NCI-H1105 (cell line): ENCODE measurements at places on chromosomes 5 and 9.

GRCh38 chr5:57887851-57888621 is 405.4 kb upstream of the ACTBL2 start:
- DNase-seq = no peak

DNA sequence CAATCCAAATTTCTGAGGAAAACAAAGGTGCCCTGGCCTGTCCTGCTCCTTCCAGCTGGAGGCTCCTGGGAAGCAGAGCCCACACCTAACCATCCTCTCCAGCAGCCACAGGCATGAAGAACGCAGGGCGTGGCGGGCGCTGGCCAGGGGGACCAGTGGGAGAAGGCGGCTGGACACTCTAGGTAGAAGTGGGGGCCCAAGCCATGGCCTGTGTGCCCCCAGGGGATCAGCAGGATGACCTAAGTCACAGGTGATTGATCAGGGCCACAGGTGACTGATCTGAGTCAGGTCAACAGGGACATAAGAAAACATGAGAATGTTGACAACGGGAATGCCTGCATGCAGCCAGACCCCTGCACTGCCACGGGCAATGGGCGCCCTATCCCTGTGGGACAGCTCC is 3.4 kb downstream of the QSOX2 start:
- DNase-seq = no peak

GRCh38 chr5:67299231-67299735 is 102.7 kb upstream of the CD180 start:
- no peak for DNase-seq

GRCh38 chr9:18935541-18935940 is 97.5 kb downstream of the SAXO1 start:
- DNase-seq = no peak

GRCh38 chr9:120926397-120926928 is at the start of gene TRAF1:
TSS of gene TRAF1 (minus strand) at chr9:120926796. CDS start at chr9:120926075, 721 bp downstream.
- DNase-seq = no peak

DNA sequence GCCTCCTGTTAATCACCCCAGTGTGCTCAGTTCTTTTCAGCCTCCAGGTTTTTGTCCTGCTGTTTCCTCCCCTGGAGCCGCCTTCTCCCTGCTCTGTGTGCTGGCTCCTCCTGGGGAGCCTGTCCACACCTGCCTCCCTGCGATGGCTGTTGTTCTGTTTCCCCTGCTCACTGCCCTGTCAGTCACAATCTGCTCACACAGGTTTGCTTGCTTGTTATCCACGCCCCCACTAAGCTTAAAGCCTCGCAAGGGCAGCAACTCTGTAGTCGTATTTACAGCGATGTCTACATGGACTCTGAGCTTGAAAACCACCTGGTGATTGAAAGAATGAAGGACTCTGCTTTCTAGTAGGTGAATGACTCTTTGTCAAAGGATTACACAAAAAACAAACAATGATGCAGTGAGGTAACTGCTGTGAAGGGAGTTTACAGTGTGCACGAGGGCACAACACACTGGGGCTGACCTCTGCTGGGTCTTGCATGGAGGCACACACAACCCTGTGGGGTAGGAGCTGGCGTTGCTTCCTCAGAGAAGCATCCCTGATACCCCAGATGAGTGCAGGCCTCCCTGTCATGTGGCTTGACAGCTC is 39.6 kb upstream of the TEX48 start:
- DNase-seq = no peak

GRCh38 chr5:107917983-107918382 is 247.2 kb upstream of the EFNA5 start:
- no peak for DNase-seq

DNA sequence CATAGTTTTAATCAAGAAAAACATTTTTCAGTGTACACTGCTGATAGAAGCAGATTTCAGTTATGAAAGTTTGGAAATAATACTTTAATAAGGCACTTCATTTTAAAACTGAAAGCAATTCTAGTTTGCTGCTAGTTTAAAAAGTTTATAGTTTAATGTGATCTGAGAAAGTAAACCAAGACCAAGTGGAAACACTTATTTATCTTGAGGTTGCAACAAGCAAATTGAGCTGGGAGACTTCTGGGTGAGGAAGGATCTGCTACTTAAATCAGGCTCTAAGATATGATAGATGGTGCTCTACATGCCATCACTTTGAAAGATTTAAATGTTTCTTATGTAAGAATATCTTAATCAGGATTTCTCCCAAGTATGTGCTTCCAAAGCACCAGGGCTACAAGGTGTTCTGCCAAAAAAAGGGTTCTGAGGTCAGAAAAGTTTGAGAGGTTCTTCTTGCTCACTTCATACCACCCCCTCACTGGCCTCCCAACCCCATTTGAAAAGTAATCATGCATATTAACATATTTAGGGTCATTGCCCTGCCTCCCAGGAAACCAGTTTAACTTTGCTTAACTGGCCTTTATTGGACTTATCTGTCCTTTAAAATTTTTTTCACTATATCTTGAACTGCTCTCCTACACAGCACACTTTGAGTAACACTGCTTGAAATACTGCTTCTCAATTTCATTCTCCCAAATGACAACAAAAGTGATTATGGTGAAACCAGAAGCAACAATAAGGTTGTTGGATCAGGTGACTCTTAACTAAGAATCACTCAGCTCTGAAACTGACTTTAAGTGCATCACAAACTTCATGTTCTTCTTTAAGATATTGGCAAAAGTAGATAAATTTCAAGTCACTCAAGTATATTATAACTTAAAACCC is 15.5 kb downstream of the SLC44A1 start:
- no peak for DNase-seq

DNA sequence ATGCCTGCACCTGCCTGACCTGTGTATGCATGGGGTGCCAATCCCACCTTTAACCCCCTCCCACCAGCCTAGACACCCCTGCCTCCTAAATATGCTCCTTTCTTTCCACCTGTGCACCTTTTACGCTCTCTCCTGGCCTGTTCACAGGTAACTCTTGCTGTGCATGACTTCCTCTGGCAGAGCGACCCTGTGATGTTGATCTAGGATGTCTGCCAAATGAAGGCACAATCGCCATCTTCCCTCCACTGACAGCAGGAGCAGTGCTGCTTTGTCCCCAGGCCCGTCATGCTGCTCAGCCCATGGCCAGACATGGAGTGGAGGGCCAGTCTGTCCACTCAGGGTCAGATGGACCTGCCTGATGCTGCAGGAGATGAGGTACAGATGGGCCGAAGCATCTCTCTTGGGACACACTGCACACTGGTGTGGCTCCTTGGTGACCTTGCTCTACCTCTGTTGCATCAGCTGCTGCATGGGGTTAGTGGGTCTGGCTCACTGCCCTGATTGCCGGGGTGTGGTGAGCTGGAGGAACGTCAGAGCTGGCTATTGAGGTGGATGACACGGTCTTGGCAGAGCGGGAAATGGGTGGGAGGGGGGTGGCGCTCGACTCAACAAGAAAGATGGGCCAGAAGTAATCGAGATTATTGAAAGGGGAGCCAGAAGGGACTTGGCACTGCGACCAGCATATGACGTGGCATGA is 101.7 kb upstream of the PITX1 start:
- DNase-seq = peak; percentile 37

GRCh38 chr5:124867137-124867704 is 120.8 kb upstream of the ZNF608 start:
- no peak for DNase-seq

- DNase-seq = no peak
These were observed 3.2 kb upstream of the RNU6ATAC start for GRCh38 chr9:134167530-134167931.

DNA sequence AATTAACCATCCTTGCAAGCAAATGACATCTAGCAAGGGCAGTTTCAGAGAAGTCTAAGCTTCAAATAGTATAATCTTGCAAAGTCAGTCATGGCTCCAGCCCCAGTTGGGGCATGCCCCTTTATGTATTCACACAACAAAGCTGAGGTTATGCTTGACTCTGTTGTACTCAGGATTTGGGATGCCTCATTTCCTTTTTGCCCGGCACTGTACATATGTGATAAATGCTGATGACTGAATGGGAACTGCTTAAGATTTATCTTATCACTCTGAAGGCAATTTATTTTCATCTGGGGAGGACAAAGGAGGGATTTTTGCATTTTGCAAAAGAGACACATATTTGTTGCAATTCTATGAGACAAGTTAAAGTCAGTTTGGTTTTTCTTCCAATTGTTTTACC is 219.2 kb downstream of the TRPM3 start:
- DNase-seq = no peak

GRCh38 chr9:131951905-131952304 is 127.8 kb downstream of the MED27 start:
- no peak for DNase-seq

DNA sequence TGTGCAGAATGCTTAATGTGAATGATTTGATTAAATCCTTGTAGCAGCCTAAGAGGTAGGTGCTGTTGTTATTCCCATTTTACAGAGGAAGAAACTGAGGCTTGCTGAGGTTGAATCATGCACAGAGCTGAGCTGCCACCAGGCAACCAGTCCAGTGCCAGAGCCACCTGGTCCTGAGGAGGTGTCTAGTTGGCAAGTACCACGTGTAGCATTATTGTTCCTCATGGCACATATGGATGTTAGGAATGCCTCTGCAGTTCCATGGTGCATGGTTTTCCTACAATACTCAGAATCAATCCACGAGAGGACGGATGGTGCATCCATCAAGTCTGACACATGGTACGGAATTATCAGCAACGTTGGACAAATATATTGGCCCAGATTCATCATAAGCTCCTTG is 8.9 kb downstream of the UBE2QL1 start:
- DNase-seq = no peak

- no peak for DNase-seq
These were observed 283.8 kb upstream of the TMEM161B start for GRCh38 chr5:88552426-88552825.

- DNase-seq = no peak
These were observed 79.6 kb downstream of the CSNK1A1 start for GRCh38 chr5:149471406-149472183.

DNA sequence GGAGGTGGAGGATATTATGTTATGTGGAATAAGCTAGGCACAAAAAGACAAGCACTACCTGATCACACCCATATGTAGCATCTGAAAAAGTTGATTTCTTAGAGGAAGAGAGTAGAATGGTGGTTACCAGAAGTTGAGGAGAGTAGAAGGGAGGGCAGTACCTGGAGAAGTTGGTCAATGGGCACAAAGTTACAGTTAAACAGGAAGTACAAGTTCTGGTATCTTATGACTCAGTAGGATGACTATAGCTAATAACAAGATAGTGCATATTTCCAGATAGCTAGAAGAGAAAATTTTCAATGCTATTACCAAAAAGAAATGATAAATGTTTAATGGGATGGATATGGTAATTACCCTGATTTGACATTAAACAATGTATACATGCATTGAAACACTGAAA is 686.7 kb downstream of the ISL1 start:
- no peak for DNase-seq

- DNase-seq = peak; percentile 67
These were observed 150.4 kb upstream of the POU5F2 start for GRCh38 chr5:93891491-93892480.

DNA sequence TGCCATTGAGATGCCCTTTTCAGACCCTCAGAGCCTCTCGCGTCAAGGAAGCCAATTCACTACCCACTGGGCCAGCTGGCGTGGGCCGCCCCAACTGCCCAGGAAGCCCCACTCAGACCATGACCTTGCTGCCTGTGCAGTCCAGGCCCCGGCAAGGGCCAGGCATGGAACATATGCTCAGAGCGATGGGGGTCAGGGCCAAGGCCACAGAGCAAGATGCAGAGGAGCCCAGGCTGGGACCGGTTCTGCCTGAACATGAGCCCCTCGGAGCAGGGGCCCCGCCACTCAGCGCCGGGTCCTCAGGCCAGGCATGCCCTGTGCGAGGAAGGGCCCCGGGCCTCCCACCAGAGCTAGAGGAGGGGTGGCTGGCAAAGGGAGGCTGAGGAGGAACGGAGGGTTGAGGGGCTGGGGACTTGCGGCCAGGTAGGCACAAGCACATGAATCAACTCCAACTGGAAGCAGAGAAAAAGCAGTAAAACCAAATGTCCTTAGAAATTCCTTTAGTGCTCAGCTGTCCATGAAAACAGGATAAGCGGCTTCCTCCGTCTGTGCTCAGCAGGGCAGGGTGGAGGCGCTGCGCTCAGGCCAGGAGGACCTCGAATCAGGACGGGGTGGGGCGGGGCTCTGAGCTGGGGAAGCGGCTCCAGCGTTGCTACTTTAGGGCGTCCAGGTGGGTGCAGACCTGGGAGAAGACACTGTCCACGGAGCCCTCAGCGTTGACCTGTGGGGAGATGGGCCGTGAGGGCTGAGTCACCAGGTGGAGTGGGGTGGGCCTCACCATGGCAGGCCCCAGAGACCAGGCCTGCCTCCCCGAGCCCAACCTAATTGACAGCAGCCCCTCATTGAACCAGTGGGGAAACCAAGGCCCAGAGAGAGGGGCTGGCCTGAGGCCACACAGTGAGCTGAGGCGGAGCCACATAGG is 9.9 kb downstream of the AK1 start:
- no peak for DNase-seq

GRCh38 chr5:11483630-11484029 is 420.6 kb downstream of the CTNND2 start:
- DNase-seq = no peak

DNA sequence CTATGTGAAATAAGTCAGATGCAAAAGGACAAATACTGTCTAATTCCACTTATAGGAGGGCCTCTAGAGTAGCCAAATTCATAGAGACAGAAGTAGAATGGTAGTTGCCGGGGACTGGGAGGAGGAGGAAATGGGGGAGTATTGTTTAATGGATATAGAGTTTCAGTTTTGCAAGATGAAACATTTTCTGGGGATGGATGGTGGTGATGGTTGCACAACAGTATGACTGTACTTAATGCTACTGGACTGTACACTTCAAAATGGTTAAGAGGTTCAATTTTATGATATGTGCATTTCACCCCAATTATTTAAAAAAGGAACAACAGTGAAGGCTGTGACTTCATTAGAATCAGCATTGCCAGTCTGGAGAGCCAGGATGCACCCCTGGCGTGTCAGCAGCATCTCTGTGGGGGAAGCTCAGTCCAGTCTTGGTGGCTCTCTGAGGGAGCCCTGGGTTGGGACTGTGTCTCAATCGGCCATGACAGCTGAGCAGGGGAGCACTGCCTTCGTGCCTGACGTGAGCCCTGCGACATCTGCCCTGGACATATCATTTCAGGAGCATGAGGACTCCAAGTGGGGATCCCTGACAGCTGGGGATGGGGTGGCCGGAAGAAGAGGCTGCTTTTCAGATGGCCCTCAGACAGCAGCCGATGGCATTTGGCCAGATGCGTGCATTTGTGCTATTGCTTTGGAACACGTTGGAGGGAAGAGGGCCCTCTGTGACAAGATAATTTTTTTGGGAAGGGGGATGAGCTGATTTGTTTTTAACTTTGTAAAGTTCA is 130.8 kb upstream of the STC2 start:
- DNase-seq = no peak

- no peak for DNase-seq
These were observed 52.9 kb upstream of the EXOC3 start for GRCh38 chr5:389891-390622.

GRCh38 chr9:92611621-92612285 is 58.2 kb downstream of the IPPK start:
- no peak for DNase-seq

- no peak for DNase-seq
These were observed 6.1 kb upstream of the FSD1L start for GRCh38 chr9:105441616-105442160.

- no peak for DNase-seq
These were observed 438.3 kb downstream of the TAF11L14 start for GRCh38 chr5:18072600-18072999.
